ENCODE measurements at places on chromosomes 12 and 14.

DNA sequence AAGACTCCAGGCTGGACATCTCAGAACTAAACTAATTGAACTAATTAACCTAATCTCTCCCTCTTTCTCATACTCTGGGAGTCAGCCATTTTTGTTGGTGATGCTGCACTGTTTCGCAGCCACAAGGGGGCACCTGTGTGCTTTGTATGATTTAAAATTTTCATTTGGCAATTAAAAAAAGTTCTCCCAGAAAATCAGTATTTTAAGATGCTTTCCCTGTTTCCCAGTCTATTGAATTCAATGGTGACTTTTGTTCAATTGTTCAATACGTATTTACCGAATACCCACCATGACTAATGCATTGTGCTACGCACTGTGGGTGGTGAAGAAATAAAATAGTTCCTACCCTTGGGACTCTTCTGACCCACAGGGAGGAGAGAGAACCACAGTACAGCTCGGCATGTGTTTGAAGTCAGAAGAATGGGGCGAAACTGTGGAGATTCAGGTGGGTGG is 63.7 kb downstream of the ZNF664 start:
- peak; percentile 36 for DNase-seq

DNA sequence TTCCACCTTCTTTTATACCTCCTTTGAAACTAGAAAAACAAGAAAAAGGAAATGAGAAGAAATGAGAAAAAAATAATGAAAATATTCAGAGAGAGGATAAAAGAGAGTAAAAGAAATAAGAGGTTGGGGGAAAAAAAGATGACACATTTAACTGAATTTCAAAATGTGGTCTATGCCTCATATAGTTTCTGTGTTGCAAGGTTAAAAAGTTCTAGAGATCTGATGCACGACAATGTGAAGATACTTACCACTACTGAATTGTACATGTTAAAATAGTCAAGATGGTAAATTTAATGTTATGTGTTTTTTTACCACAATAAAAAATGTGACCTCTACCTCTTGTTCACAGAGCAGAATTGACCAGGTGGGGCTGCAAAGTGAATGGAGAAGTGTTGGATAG is 314.8 kb upstream of the OR4E1 start:
- no peak for DNase-seq

DNA sequence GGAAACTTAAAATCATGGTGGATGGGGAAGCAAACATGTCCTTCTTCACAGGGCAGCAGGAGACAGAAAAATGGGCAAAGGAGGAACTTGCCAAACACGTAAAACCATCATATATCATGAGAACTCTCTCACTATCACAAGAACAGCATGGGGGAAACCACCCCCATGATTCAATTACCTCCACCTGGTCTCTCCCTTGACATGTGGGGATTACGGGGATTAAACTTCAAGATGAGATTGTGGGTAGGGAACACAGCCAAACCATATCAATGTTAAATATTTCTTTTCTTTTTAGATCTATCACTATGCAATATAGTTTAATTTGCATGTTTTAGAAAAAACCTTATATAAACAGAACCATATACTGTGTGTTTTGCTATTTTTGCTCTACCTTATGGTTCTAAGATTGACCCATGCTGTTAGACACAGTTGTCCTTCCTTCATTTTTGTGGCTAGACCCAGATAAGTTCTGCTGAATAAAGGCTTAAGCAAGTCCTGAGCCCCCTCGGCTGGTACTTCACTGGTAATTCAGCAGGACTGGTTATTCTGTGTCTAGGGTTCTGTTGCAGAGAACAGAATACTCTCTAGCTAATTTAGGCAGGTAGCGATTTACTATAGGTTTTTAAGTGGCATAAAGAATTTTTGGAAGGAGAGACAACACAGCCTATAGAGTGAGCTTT is 253.7 kb upstream of the HMGA2 start:
- DNase-seq: no peak

GRCh38 chr12:121770813-121771625 is 22.5 kb downstream of the RHOF start:
- no peak for DNase-seq

DNA sequence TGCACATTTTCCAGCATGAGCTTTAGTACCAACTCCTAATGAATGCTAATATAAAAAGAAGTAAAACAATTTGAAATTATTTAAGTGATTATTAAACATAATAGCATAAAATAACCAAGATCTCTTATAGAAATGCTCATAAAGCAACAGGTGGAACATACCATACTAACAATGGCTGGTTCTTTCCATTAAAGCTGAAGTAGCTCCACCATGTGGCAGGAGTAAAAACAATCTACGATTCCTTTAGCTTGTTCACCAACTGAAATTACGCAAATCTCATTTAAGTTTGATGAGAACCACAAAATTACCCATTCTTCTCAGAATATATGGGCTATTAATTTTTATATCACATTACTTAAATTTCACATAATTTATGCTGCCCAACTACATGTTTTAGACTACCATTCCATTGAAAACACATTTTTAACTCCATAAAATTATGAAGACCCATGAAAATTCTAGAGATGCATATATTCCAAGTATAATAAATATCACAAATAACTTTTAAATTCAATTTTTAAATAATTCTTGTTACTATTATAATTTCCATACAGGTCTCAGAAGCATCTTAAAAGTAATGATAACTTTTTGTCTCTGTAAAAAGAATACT is 213.6 kb downstream of the DAD1 start:
- peak; percentile 33 for DNase-seq

DNA sequence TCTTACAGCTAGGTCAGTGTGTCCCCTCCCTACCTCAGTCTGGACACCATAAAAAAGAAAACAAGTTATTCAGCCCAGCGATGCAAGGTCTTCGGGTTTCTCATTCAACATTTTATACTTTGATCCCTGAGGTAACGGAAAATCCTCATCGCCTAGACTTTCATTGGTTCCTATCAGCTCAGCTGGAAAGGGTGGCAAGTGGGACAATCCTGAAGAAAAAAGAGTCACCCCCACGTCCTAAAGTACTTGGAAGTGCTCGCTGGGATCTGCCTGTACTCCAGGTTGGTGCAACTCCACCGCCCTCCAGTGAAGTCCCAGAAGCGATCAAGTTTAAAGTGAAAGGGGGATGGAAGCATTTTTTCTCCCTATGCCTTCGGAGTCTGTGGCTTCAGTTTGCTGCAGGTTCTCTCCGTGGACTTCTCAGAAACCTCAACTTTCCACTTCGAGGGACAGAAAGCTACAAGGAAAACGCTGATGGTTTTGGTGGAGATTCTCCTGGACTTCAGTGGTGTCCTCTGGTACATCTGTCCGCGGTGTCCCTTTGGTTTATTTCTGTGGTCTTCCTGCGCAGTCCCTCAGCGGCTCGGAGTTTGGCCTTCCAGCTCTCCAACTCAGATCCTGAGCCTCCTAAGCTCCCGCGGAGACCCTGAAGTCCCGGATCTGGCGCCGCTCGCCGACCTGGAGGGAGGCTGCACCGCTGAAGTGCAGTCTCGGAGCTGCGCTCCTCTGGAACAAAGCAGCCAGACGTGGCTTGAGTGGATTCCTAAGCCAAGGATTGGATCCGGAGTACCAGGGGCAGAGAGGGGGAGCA is 1.8 kb upstream of the LRFN5 start:
- peak; percentile 81 for DNase-seq

DNA sequence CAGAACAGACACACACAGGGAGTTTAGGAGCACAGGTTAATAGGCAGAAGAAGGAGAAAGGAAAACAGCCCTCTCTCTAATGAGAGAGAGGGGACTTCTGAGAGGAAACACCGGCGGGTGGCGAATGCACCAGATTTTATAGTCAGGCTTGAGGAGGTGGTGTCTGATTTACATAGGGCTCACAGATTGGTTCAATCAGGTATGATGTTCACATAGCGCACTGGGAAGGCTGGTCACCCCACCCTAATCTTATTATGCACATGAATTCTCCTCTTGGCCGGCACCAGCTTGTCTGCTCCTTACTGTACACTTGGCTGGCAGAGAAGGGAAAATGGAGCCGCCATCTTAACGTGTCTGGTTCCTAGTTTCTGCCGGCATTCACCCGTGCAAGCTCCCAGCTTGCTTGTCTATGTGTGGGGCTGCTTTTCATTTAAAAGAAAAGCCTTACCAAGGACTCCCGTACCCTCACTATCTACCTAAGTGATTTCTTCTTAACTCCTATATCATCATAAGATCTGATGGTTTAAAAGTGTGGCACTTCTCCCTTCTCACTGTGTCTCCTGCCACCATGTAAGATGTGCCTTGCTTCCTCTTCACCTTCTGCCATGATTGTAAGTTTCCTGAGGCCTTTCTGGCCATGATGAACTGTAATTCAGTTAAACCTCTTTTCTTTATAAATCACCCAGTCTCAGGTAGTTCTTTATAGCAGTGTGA is 15.1 kb downstream of the BCAT1 start:
- DNase-seq: no peak

DNA sequence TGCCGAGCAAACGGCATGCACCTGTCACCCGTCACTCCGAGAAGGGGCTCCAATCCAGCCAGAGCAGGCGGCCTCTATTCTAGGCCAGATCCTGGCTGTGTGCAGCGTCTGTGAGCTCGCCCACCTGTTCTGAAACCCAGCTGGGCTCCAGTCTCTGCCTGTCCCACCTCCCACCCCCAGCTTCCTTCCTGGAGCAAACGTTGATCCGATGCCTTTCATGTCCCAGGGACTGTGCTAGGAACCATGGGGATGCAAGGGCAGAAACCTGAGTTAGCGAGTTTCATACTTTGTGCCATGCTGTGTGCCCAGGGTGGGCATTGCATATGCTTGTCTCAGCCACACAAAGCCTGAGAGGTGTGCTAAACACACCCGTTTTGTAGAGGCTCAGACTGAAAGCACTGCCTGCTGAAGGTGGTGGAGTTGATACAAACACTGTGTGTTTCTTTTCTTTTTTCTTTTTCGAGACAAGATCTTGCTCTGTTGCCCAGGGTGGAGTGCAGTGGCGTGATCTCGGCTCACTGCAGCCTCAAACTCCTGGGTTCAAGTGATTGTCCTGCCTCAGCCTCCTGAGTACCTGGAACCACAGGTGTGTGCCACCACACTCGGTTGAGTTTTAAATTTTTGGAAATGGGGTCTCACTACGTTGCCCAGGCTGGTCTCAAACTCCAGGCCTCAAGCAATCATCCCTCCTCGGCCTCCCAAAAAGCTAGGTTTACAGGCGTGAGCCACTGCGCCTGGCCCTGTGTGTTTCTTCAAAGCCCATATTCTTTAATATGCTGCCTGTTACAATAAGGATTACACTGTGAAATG is 84.1 kb upstream of the MED13L start:
- DNase-seq: no peak

GRCh38 chr12:12167847-12168246 is 97.1 kb downstream of the BCL2L14 start:
- DNase-seq: no peak

- no peak for DNase-seq
Measured at GRCh38 chr12:66663611-66664010, 15.3 kb downstream of the GRIP1 start.

DNA sequence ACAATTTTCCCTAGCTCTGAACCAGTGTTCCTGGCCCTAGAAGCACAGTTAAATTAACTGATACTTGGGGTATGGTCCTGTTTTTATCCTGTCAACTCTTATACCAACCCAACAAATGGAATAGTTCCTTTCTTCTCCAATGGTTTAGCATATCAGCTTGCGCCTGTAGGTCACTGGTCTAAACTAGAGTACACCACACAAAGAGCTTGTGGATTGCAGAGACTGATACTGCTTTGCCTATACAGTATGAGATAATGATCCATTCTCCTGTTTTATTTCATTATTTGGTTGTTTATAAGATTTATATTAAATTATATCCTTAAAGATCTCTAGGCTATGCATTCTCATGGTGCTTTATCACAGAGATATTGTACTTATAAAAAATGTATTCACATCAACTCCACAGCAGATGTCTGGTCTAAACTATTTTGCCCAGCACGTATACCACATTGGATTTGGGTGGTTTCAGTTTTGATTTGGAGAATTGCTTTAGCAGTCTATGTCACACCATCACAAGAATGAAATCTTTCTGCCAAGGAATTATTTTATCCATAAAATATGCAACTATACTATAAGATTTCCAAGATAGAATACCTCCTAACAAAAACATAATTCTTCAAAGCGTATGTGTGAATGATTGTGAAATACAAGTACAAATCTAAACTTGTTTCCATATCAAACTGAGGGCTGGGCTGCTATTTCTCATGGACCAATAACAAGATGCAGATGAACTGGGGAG is 142.1 kb downstream of the SLC16A7 start:
- DNase-seq: no peak

- DNase-seq: no peak
Measured at GRCh38 chr12:65293735-65294134, 15.3 kb downstream of the MSRB3 start.

DNA sequence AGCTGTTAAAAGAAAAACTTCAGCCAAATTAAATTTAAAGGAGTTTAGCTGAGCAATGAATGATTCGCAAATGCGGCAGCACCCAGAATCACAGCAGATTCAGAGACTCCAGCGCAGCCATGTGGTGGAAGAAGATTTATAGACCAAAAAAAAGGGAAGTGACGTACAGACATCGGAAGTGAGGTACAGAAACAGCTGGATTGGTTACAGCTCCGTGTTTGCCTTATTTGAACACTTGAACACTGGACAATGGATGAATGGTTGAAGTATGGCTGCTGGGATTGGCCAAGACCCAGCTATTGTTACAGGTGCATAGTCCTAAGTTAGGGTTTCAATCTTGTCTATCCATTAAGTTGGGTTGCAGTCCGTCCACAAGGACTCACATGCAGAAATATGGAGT is 42.6 kb downstream of the GALNT8 start:
- DNase-seq: no peak

DNA sequence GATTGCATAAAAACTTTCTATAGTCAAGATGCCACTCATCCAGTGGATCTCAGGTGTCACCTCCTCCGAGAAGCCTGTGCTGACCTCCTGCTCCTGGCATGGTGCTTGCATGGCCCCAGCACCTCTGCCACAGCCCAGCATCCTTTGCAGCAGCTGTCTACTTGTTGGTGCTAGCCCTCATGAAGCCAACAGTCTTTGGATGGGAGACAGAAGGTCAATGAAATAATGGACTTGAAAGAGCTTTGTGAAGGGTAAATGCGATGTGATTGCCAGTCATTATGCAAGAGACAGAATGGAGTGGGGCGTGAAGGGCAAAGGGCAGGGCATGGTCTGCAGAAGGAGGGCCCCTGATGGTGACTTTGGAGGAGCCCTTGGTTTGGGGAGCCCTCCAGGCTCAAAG is 63.0 kb upstream of the CLMN start:
- DNase-seq: no peak

DNA sequence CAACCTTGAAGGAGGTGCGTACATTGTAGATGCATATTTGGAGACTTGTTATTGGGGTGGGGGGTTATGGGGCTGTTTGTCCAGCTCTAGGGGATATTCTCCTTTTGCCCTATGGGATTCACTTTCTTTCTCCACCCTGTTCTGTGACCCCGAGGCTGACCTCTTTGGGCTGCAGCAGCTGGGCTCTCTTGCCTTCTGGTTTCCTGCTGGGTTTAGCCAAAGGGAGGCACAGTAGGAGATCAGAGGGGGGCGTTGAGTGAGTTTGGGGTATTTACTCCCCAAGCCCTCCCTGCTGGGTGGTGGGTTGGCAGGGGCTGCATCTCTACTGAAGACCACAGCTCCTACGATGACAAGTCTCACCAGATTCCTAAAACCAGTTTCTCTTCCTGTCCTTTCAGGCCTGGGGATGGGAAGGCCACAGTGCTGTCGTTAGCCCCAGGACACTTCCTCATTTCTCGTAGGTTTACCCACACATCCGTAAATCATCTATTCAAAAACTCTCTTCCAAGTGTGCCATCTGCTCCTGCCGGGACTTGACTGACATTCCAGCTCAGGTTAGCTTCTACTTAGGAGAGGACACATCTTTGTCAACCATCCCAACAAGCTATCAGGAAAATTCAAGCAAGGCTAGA is 127.1 kb downstream of the TMEM30B start:
- DNase-seq: no peak

GRCh38 chr12:120206228-120206627 is 5.3 kb upstream of the RPLP0 start:
- DNase-seq: no peak
